ENCODE measurements at places on chromosomes 12 and 14.
A peak's percentile ranks its signal among the peaks of the same experiment; 100 is the strongest.

GRCh38 chr12:130473266-130473665 lies 135.6 kb downstream of the PIWIL1 start:
- no peak for DNase-seq

GRCh38 chr12:115216301-115216700 lies 532.3 kb upstream of the TBX3 start:
- no peak for DNase-seq

- DNase-seq, result no peak
Observed at GRCh38 chr12:50597200-50598195, 92.7 kb downstream of the DIP2B start.

- DNase-seq, result no peak
Observed at GRCh38 chr12:91811481-91812287, 334.0 kb downstream of the BTG1 start.

DNA sequence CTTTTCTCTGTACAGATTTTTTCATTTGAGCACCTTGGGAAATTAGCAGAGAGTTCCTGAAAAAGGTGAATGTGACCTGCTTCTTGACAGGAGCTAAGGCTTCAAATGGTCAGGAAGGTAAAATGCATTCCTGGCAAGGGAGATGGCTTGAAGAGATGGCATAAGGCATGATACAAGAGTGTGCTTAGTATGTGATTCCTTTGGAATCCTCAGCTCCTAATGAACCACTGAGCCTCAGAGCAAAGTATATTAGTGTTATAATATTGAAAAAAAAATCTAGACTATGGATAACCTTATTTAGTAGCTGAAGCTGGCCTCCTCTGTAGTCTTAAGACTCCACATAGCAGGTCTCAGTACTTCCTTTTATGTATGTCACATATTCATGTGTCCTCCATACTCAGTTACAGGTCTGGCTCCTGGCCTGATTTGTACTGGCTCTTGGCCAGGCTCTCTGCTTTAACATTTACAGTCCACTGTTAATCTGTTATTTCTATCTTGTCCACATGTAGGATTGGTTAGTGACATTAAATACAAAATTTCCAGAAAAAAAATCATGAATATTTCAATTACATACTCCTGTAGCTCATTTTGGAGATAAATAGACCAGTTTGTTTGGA lies 17.9 kb downstream of the TOGARAM1 start:
- DNase-seq, result no peak

- DNase-seq, result no peak
Observed at GRCh38 chr12:110906516-110906915, 13.9 kb downstream of the MYL2 start.

DNA sequence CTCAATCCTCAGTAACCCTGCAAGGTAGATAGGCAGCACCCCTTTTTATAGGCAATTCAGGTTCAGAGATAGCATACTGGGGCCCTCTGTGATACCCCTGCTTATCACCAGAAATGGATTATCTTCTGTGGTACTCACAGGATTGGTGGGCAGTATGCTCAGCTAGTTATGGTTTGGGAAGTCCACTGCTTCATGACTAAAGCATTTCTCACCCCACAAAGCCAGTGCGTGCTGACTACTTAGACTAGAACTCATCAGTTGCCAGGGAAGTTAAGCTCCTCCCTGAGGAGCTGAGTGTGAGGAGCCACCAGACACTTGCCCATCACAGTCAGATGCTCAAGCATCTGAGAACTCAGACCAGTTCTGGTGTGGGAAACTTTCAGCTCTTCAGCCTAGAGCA lies 76.3 kb downstream of the SCAF11 start:
- no peak for DNase-seq

DNA sequence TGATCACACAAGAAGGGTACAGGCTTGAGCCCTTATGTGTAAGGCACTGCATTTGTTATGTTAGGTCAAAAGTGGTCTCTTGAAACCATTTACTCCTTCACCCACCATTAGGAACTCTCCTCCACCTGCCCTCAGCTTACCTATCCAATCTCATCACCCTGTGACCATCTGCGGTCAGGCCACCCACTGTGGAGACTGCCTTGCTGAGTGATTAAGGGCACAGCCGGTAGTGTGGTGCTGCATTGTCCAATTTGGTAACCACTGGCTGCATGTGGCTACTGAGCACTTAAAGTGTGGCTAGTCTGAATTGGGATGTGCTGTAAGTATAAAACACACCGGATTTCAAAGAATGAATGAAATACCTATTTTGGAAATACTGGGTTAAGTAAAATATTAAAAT lies 177.1 kb upstream of the PARP11 start:
- DNase-seq, result no peak

- no peak for DNase-seq
Observed at GRCh38 chr12:79983986-79984620, 49.2 kb upstream of the PPP1R12A start.

DNA sequence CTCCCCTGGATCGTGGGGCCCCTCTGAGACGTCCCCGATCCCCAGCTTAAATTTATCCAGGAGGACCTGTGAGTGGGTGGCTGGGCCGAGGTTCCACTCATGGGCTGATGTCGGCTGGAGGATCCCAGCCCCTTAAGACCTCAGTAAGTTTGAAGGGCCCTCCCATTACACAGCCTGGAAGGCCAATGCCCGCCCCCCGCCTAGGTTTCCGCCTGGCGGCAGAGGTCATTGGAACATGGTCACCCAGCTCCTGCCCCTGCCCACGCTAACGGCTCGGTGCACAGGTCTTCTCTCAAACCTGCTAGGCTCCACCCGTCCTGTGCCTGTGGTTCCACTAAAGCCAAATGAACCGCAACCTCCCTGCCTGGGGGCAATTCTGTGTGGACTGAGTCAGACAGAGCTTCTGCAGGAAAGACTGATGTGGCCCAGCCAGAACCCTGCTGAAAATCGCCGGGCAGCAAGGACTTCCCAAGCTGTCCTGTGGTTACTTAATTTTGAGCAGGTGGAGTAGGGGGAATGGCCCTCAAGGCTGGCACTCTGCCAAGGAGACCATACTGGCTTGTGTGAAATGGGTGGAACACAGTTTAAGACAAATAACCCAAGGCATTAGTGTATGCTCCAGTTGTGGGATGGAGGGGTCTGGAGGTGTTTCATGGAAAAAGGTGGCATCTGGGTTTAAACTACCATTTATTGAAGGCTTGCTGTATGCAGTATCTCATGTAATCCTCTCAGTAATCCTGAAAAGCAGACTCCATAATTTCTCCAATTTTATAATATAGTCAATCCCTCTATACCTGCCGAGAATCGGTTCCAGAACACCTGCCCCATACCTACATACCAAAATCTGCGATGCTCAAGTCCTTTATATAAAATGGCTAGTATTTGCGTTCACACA lies 903 bp upstream of the NT5DC3 start:
- DNase-seq, result no peak

- DNase-seq, result no peak
Observed at GRCh38 chr12:101619858-101620761, 25.3 kb downstream of the MYBPC1 start.

- no peak for DNase-seq
Observed at GRCh38 chr12:124490584-124491305, 76.7 kb downstream of the NCOR2 start.

GRCh38 chr12:47846294-47846996 lies 26.7 kb upstream of the HDAC7 start:
- no peak for DNase-seq

DNA sequence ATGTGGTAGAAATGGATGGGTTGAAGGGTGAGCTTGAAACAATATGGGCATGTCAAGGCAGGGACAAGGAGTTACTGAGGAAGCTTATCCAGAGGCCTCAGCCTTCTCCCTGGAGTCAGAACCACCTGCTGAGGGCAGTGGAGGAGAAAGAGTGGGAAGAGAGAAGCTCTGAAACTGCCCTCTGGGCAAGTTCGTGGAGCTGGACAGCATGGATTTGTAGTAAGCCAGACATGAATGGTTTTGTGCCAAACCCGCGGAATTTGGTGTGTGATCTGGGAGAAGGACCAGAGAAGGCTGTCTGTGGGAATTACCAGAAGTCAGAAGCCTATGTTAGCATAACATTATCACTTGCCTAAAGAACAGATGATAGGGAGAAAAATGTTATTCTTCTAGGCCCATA lies 164.8 kb downstream of the SLC41A2 start:
- no peak for DNase-seq

- no peak for DNase-seq
Observed at GRCh38 chr14:26867171-26867757, 269.4 kb upstream of the NOVA1 start.

- no peak for DNase-seq
Observed at GRCh38 chr12:16524378-16524777, 81.6 kb downstream of the LMO3 start.

GRCh38 chr12:116719731-116720528 lies 17.9 kb downstream of the SPRING1 start:
- DNase-seq, result no peak

- no peak for DNase-seq
Observed at GRCh38 chr12:52643233-52644077, 8.6 kb downstream of the KRT2 start.

DNA sequence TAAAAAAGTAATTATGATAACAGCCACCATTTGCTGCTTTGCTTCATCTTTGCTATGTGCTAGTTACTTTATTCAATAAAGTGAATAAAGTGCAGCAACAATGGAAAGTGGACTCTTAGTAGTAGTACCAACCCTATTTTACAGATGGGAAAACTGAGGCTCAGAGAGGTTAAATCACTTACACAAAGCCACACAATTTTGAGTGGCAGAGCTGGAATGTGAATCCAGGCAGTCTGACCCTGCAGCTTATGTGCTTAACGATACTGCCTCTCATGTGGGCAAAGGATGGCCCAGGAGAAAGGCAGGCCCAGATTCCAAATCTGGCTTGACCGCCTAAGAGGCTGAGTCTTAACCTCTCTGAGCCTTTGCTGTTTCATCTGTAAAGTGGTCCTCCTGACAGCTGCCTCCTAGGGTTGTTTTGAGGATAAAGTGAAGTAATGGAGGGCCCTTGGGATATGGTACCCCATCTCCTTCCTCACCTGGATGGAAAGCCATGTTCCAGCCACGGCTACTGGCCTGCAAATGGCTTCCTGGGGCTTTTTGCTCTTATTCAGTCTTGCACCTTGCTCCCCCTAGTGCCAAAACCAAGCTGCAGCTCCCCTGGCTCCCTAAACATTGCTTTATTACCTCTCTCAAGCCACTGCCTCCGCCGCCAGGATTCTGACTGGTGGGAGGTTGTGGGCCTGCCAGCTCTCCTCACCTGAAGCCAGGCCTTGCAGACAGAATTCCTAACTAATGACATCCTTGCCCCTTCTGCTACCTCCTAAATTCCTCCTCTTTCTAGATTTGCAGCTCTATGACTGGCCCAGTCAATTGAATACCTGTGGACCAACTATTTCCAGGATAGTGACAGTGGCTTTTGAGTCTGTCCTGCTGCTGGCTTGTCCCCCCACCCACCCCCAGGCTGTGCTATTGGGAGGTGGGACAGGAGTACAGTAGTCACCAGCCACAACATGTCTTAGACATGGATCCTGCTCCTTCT lies 283.3 kb upstream of the PWP1 start:
- no peak for DNase-seq

DNA sequence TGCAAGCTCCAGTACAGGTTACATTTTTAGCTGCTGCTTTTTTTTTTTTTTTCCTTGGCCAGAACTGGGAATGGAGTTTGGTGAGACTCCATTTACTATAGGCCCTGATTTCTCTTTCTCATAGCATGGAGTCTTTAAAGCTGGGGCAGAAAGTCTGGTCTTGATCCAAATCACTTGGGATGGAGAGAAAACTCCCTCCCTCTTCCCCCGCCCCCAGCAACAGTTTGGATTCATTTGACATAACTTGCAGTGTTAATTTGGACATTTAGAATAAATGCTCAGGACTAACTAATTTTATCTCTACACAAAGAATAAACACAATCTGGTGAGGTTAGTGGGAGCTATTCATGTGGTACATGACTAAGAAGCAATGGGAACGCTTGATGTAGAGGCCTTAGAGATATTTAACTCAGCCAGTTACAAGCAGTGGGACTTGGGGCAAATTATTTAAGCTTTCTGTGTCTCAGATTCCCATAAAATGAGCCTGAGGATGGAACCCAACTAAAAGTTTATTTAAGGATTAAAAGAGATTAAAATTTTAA lies 107.3 kb upstream of the ARHGAP5 start:
- DNase-seq, result no peak

DNA sequence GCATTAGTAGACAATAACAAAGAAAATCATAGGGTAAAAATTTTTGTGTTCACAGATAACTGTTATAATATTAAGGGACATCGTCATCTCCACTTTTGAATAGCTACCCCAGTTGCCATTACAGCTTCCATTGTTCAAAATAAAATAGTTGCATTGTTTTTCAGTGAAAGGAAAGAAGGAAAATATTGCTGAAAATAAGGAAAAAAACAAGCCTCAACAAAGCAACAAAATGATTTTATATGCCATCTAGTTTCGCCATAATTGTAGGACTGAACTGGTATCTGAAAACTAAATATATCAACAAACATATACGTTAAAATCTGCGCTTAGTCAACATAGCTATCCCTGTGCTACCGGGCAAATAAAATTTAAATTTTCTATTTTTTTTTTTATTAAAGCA lies 3.3 kb downstream of the CDK17 start:
- no peak for DNase-seq

DNA sequence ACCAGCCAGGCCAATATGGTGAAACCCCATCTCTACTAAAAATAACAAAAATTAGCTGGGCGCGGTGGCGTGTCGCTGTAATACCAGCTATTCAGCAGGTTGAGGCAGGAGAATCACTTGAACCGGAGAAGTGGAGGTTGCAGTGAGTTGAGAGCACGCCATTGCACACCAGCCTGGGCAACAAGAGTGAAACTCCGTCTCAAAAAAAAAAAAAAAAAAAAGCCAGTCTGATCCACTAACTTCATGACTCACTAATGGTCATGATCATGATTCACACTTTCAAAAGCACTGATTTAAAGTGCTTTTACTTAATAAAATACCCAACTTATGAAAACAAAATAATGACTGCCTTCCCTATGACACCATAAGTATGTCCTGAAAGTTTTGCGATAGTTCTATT lies 38.4 kb upstream of the CPM start:
- DNase-seq, result no peak

- DNase-seq, result peak; percentile 24
Observed at GRCh38 chr12:116338064-116338846, 60.8 kb upstream of the MED13L start.

- no peak for DNase-seq
Observed at GRCh38 chr14:69170839-69171238, 17.9 kb upstream of the DCAF5 start.

GRCh38 chr12:87801860-87802720 lies 227.1 kb downstream of the C12orf50 start:
- no peak for DNase-seq

- no peak for DNase-seq
Observed at GRCh38 chr14:61452452-61452851, 131.1 kb downstream of the PRKCH start.

- no peak for DNase-seq
Observed at GRCh38 chr14:87000081-87000480, 992.9 kb downstream of the GALC start.

GRCh38 chr12:106226884-106227640 lies 20.8 kb downstream of the CKAP4 start:
- DNase-seq, result no peak

- no peak for DNase-seq
Observed at GRCh38 chr12:90936230-90937005, 18.6 kb downstream of the CCER1 start.

DNA sequence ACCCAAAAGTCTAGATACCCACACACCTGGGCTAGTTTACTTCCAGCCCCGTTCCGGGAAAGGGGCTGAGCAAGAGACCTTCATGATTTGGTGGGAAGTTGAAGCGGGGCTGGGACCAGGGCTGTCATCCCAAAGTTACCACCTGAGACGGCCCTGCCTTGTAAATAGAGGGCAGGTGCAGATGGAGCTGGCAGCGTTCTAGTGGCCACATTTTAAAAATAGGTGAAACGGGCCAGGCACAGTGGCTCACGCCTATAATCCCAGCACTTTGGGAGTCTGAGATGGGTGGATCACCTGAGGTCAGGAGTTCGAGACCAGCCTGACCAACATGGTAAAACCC lies 43.4 kb downstream of the NFKBIA start:
- no peak for DNase-seq

Measured in mesenteric fat pad (tissue), 1 donor.